ENCODE measurements at places on chromosomes 6 and 20.

DNA sequence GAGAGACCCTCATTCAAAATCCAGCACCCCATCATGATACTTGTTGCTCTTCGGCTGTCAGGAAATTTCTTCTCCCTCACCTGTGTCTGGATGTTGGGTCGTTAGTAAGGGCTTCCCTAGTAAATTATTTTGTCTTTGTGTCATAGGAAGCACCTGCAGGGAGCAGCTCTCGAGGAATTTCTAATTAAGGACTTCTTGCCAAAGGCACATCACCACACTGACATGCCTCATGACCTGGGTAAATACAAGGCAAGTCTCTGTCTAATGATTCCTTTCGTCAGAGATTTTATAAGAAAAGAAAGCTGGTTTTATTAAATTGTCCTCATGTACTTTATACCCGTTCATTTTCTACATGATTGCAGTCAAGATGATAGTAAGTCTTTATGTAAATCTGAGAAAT, at the start of gene NOX3:
TSS of gene NOX3 (minus strand) at position 74 of the 400 bp plus-strand sequence. CDS start at position 35, 39 bp downstream.
- no peak for DNase-seq

DNA sequence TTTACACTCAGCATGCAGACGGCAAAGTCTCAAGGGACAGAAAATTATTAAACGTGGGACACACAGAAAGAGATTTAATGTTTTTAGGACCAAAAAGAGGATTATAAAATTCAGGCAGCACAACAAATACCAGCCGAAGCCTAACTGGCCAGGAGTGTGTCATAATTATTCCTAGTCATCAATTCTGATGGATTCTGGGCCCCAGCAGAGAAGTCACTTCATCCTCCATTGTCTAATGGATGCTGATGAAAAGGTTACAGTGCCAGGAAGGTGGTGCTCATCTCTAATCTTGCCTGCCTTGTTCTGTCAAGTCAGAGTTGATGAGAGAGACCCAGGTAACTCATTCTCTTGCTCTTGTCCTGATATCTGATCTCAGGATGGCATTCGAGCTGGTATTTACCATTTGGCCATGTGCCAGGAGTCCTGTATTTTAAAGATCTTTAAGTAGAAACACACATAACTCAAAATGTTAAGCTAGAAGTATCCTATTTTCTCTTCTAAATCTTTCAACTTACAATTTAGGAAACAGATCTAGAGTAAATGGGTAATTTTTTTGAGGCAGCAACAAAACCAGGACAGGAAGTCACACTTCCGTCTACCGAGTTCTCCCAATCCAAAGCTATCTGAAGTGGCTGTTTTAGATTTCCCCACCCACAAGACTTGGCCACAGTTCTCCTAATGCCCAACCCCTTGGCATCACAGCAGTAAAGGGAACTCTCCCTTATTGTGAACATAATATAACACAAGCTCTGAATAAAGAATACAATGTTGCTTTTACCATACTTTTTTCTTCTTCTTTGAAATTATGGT, 50.0 kb downstream of the ADAT2 start:
- no peak for DNase-seq

DNA sequence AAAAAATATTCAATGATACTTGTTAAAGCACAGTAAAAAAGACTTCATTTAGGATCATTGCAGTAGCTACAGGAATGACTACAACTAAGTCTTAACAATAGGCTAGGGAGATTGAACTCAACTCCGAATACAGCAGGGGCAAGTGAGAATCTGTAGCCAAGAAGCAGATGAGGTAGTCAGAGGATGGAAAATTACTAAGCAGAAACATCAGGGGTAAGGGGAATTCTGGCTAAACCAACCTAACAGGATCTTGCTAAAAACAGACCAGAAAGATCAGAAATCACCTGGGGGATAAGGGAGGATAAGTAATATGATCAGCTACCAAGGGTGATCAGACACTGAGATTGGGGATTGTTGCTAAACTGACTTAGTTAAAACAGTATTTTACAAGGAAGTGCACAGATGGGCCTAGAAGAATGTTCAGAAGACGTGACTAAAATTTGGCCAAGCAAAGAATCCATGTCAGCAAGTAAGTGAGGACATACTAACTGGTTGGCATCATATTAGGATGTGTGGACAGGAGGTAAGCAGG, 217.5 kb downstream of the TENT5A start:
- no peak for DNase-seq

DNA sequence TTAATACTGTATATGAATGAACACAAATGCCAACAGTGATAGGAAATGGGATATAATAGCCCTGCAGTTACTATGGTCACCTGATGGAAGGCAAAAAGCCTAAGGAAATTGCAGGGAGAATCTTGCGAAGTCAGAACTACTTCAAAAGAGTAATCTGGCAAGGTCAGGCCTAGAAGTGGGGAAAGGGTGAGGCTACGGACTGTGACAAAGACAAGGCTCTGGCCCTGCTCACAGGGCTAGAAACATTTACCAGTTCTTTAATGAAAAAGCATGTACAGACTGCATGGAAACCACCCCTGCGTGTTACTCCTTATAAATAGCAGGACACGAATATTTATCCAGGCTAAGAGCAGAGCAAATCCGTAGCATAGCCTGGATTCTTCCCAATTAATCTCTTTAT, 52.5 kb upstream of the HECA start:
- DNase-seq = no peak

DNA sequence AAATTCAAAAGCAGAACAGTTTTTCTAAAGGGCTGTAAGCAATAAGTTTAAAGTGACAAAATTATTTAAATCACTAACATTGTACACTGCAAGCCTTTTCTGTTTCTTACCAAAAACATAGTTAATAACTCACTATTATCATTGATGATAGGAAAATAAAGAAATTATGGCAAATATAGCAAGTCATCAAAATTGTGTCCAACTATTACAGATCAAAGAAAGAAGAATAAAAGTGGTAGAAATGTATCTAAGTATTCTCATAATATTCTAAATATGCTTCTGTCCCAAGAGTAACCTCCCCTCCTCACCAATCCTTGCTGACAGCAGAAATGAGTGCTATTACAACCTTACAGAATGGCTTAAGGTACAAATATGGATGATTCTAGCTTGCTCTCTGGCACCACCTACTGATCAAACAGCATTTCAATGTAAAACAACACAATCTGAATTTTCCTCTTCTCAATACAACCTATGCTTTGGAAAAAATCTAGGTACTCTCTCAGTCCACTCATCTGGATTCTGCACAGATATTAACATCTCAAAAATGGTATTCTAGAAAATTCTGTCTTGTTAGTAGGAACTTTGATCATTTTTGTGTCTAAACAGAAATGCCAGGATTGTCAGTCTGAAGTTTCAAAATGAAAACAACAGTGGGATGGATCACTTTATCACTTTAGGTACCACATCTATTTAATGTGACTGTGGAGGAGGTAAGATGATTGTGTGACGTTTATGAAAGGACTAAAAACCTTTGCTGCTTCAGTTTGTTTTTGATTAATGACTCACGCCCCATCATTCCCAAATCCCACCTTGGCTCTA, 40.9 kb downstream of the ZFP64 start:
- DNase-seq = no peak

DNA sequence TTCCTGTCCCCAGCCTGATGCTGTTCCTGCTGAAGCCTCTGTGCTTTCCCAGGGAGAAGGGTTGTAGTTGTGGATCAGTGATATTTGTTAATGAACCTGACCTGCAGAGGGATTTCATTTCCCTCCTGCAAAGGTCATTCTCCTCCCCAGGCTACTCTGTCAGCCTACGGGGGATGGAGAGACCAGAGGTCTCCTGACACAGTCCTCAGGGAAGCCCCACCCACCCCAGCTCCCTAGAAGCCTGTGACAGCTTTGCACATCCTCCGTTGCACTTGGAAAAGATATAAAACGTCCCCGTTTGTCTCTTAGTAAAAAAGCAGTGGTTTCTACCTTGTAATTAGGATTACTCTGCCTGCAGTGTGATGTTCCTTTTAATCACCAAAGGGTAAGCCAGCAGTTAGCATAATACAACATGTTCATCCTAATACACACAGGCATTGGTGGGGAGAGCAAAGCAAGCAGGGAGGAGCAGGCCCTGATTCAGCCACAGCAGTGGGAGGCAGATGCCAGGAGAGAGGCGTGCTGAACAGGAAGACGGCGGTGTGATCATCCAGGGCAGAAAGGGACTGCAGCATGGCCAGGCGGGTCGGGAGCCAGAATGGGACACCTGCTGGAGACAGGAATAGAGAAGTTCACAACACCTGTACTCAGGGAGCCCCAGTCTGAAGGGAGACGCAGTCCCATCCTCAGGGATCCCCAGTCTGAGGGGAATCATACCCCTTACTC, 293.5 kb downstream of the LRFN2 start:
- DNase-seq = no peak

- DNase-seq = no peak
Measured at GRCh38 chr6:46366190-46366900, 124.9 kb downstream of the RCAN2 start.

DNA sequence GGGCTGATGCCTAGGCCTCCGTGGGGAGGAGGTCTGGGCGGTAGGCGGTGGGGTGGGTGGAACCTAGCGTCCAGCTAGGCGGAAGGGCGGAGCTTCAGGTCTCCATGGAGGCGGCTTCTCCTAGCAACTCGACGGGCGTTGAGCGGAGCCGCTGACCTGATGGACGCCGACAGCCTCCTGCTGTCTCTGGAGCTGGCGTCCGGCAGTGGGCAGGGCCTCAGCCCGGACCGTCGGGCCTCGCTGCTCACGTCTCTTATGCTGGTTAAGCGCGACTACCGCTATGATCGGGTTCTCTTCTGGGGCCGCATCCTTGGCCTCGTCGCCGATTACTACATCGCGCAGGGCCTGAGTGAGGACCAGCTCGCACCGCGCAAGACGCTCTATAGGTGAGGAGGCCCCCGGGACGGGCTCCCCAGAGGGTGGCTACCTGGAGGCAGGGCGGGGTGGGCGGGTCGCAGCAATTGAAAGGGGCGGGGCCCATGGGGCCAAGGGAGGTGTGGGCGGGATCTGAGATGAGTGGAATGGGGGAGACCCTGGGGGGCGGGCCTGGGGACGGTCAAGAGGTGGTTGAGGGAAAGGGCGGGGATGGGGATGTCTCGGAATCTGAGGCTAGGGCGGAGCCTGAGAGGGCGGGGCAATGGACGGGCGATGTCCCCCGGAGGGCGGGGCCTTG, at the start of gene RSPH9:
TSS of gene RSPH9 (plus strand) at position 97 of the 673 bp plus-strand sequence. CDS start at position 160, 63 bp downstream.
- DNase-seq = peak; percentile 50

Data from activated T-helper 1 cell treated with anti-CD3 and anti-CD28 coated beads, Interleukin-2, amount 50 U/mL, for 16 hours (primary cell).